Stimulated activated CD8-positive, alpha-beta memory T cell treated with anti-CD3 and anti-CD28 coated beads, Interleukin-7, amount 100 ng/mL, for 1 hour (primary cell): ENCODE measurements at places on chromosomes 11 and 22.

- no peak for DNase-seq
Observed at GRCh38 chr11:78019808-78020207, 3.3 kb downstream of the KCTD14 start.

- DNase-seq, result no peak
Observed at GRCh38 chr11:22920939-22921565, 60.8 kb upstream of the CCDC179 start.

GRCh38 chr11:67273260-67273990 is 7.2 kb downstream of the GRK2 start:
- no peak for DNase-seq

DNA sequence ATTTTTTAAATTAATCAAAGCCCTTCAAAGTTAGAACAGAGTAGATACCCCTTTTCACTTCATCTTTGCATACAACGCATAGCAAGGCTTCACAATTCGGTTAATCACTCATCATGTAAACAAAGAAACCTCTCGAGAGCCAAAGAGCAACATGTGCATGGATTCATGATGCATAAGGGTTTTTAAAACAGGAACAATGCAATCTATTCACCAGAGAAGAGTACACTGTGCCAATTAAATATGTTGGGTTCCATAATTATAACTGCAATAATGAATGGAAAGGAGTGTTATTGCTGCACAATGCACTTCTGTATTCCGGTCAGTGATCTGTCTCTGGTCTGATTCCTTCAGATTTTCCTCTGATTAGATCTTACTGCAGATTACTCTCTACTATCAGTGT is 45.3 kb downstream of the CADM1 start:
- no peak for DNase-seq

- DNase-seq, result no peak
Observed at GRCh38 chr11:42778193-42778592, 533.6 kb upstream of the API5 start.
